Iris pigment epithelial cell (primary cell): ENCODE measurements at places on chromosomes 7 and 10.

DNA sequence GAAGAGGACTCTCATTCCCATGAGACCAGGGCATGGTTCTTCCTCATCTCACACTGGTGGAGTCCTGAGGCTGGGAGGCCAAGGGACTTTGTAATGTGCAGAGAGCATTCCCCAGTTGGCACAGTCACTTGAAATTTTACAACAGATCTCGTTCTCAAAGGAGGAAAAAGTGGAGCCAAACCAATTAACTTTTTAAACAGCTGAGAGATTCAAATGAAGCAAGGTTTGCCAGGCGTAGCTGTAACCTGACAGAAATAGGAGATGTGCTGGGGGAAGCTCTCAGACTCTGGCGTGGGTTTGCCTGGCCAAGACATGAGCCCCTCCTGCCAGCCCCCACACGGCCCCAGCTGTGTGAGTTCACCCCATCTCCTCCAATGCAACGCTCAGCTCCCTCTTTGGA is 12.0 kb upstream of the CPXM2 start:
- DNase-seq: no peak

DNA sequence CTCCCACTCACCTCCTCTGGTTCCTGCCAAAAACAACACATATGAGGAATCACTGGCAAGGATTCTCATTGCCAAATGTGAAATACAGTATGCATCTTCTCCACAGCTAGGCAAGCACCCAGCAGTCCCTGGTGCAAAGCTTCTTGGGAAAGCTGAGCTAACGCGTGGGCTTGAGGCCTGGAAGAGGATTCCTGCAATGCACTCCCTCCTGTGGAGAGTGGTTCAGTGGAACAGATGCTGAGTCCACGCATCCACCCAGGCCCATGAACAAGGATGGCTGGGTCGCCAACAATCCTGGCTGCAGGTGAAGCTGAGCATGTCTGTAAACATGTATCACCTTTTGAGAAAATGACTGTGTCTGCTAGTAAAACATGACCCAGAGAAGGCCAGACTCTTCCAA is 113.2 kb upstream of the CHST15 start:
- no peak for DNase-seq

- peak; percentile 11 for DNase-seq
These were observed 209.8 kb downstream of the ZNF33B start for GRCh38 chr10:42428534-42428933.

DNA sequence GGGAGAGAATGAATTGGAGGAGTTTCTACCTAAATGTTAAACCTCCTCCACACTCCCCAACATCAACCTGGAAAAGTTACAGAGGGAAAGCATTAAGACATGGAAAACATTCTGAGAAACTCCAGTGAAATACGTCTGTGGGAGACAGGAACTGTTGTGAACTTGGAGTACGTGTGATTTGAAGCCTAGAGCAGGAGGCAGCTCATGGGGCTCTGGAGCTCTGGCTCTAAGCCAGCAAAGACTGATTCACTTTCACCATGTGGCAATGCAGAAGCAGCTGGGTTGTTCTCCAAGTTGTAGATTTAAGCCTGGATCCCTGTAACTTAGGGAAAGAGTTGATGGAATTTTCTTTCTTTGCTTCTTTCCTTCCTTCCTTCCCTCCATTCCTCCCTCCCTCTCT is 503.2 kb downstream of the NRG3 start:
- DNase-seq: peak; percentile 4

- peak; percentile 28 for DNase-seq
These were observed 93.9 kb downstream of the SEPTIN7 start for GRCh38 chr7:35894721-35895120.

DNA sequence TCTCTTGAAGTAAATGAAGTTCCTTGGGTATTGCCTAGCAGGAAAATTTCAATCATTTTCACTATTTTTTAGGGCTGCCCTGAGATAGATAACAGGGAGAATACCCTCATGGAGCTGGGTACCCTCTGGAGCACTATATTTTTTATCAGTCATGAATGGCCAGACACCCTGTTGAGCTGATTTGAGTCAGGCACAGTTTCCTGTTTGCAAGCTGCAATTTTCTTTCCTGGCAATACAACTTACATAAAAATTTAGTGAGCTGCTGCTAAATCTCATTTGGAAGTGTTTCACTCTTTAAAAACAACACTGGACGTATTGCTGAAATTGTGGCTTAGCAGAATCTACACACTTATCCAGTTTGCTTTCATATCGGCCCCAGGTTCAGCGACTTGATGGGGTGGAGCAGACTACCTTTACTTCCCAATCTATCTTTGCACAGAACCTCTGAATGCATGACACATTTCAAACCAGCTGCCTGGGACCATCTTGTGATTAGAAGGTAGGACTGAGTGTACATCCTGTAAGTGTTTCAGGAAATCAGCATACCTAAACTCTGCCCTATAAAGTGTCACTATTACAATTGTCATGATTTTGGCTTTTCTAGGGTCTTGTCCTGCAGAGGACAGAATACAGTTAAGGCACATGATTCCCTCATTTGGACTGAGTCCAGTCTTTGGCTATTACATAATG is 125.7 kb upstream of the FAM3C start:
- no peak for DNase-seq

DNA sequence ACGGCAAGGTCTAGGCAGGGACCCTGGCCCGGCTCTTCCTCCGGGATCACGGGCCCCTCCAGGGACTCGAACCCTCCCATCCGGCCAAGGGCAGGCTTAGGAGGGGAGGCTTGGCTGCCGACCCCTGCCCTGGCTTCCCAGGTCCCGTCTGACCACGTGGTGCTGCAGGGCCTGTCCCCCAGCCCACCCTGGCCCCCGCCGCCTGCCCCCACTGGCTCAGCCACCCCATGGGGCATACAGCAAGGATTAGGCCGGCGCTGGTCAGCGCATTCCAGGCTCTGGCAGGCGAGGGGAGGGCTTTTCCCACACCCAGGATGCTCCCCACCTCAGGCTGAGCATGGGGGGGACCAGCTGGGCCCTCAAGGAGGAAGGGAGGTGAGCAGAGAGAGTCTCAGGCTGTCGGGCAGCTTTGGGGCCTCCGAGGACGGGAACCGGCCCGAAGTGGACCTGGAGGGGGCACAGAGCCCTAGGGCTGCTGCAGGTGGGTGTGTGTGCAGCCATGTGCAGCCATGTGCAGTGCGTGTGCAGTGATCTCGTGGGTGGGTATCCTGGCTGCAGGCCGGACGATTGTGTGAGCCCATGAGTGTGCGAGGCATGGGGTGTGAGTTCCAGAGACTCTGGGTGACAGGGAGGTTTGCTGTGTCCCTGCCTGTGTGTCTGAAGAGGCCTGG is 713 bp upstream of the GRIFIN start:
- no peak for DNase-seq

GRCh38 chr7:19069842-19070241 is 47.6 kb downstream of the TWIST1 start:
- peak; percentile 20 for DNase-seq
